ENCODE measurements at places on chromosomes 2 and 18.

DNA sequence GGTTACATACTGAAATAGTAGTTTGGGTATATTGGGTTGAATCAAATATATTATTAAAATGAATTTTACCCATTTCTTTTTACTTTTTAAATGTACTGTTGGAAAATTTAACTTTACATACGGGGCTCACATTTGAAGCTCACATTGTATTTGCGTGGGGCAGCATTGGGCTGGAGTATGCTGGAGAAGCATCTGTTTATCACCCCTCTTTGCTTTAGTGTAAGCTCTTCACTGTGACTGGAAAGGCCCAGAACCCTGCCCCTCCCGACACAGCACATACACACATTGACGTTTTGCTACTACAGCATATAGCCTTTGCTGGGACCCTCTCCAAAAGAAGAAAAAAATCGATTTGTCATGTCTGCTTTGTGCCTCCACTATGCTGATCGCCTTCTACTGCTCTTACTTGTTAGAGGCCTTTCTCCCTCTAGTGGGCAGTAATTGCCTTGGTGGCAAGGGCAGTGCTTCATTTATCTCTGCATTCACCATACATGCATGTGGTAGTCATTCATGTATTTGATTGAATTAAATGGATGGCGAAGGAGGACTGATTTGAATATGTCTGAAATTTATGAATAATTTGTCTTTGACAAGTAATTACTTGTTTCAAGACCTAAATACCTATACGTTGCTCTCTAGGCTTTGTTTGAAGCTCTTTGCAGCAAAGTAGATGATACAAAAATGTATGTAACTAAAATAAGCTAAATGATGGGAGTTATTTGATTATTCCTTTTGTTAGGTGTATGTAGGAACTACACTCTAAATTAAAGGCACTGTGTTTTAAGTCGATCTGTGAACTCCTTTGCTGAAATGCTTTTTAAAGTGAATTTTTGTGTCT lies 37.4 kb downstream of the VAPA start:
- DNase-seq = peak; percentile 64

DNA sequence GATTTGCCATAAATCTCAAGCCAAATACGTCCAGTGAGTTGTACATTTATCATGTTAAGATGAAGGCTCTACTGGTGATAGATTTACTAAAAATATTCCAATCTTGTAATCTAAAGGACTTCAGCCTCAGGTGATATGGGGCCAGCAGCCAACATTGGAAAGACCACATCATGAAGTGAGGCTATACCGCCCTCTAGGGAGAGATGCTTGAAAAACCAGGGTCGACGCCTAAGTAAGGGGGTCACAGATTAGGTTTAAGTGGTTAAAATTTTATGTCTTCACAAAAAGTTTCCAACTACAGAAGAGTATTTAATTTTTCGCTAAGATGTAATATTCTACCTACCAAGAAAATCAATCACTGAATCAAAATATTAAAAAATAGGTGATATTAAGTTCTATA lies 33.3 kb downstream of the DOCK10 start:
- no peak for DNase-seq

- no peak for DNase-seq
Observed at GRCh38 chr18:50071397-50071796, 123.5 kb downstream of the MYO5B start.

GRCh38 chr2:172864182-172864581 lies 128.5 kb downstream of the RAPGEF4 start:
- peak; percentile 35 for DNase-seq

DNA sequence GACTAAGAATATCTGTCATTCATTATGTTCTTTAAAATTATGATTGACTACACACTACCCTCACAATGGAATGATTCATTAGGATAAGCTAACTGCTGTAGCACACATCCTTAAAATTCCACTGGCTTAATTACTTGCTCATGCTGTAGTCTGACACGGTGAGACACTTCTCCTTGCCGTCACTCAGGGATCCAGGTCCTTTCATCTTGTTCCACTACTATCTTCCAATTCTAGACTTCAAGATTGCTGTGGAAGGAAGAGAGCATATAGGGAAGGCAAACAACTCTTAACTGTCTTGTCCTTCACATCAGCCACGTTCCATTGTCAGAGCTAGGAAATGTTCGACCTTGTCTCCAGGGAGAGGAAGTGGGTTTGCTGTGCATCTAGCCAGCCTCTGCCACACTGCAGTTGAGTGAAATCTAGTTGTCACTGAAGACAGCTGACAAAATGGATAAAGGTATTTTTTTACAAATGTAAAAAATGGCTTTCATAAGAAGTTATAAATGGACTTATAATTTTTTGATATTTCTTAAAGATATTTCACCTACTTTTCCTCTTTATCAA lies 30.1 kb downstream of the GREB1L start:
- no peak for DNase-seq
